Activated naive CD4-positive, alpha-beta T cell (primary cell): ENCODE measurements at places on chromosomes 7 and 10.

- no peak for DNase-seq
Measured at GRCh38 chr10:51620131-51620530, 79.3 kb downstream of the CSTF2T start.

DNA sequence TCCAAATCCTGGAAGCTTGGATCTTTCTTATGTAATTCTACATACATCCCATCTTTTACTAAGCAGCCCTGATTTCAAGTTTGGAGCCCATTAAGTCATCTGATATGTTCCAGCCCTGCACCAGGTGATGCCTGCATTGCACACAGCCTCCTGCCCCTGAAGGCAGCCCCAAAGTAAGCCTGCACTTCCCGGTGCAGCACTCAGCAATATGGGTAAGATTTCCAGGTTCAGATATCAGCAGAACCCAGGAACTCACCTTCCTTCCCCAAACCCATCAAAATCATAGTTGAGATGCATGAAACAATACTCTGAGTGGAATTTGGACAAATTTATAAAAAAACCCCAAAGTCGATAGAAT, 333 bp upstream of the DDC start:
- DNase-seq: no peak

- DNase-seq: no peak
Measured at GRCh38 chr7:26700893-26701292, 163.5 kb downstream of the SKAP2 start.

- DNase-seq: no peak
Measured at GRCh38 chr10:66882271-66882670, 43.6 kb upstream of the LRRTM3 start.

GRCh38 chr7:141362580-141363435, 188.4 kb upstream of the AGK start:
- no peak for DNase-seq

DNA sequence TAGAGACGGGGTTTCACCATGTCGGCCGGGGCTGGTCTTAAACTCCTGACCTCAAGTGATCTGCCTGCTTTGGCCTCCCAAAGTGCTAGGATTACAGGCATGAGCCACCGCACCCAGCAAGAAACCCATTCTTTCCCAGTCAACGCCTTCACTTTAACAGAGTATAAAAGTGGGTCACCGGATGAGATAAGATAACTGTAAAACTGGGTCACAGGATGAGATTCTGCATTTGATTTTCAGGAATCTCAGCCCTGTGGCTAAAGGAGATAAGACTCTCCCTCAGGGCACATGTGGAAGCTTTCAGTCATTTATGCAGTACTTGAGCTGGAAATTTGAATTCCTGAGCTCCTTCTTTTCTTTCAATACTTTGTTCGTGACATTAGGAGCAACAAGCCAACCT, 70.8 kb downstream of the LRRC17 start:
- DNase-seq: no peak

DNA sequence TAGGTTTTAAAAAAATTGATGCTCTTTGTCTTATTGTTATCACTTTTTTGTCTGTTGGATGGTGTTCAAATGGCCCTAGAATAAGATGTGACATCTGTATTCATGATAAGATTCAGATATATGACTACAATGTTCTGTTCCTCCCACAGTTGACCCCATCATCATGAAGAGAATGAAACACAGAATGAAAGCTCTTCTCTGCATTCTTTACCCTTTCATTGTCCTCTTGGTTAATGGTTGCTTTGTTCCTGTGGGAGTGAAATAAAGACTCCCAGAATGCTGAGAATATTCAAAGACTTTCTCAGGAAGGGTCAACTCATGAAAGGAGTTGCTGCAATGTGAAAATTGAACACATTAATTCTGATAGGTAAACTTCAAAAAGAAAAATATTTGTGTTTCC, 1015.8 kb downstream of the SORCS3 start:
- DNase-seq: no peak

- no peak for DNase-seq
Measured at GRCh38 chr10:86960003-86960862, 1.8 kb downstream of the SNCG start.

GRCh38 chr10:873020-873419, 58.5 kb downstream of the LARP4B start:
- DNase-seq: no peak

- DNase-seq: no peak
Measured at GRCh38 chr10:128048819-128049210, 77.4 kb downstream of the MKI67 start.

- DNase-seq: no peak
Measured at GRCh38 chr7:48515171-48515570, 343.9 kb downstream of the ABCA13 start.

GRCh38 chr10:111267673-111268072, 190.8 kb downstream of the ADRA2A start:
- DNase-seq: no peak

GRCh38 chr10:50367732-50368131, 116.4 kb upstream of the ASAH2 start:
- DNase-seq: no peak

- DNase-seq: no peak
Measured at GRCh38 chr10:47111329-47111862, 188.6 kb upstream of the GDF10 start.

GRCh38 chr7:129724796-129725195, 113.3 kb downstream of the NRF1 start:
- no peak for DNase-seq

- no peak for DNase-seq
Measured at GRCh38 chr7:41592794-41593193, 110.1 kb downstream of the INHBA start.

DNA sequence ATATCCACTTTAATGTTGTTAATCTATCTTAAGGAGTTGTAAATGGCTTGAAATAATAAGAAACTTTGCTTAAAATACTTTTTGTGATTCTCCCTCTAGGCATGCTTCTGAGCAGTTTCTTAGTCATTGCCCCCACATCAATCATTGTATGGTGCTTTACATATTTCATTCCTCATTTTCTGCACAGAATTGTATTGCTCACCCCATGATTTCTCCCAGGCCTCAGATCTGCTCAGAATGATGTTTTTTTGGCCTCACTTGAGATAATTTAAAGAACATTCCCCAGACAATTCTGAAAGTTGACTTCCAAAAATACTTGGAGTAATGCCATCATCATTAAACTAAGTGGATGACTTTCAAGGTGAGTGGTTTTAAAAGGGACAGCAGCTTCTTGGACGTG, 82.1 kb upstream of the PRPS1L1 start:
- DNase-seq: no peak

DNA sequence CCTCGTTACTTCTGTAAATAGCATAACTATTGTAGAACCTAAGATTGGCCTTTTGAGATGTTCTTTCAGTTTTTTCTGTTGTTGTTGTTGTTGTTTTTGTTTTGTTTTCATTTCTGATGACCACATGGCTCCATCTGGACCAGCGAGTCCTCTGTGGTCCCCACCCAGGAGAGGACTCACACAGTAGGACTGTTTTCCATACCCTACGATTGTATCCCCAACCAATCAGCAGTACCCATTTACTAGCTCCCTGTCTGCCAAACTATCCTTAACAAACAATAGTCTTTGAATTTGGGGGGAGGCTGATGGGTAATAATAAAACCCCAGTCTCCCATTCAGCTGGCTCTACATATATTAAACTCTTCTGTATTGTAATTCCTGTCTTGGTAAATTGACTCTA, 329.5 kb downstream of the SEMA3D start:
- DNase-seq: no peak

GRCh38 chr7:67870396-67870795, 873.8 kb downstream of the TYW1 start:
- DNase-seq: no peak

DNA sequence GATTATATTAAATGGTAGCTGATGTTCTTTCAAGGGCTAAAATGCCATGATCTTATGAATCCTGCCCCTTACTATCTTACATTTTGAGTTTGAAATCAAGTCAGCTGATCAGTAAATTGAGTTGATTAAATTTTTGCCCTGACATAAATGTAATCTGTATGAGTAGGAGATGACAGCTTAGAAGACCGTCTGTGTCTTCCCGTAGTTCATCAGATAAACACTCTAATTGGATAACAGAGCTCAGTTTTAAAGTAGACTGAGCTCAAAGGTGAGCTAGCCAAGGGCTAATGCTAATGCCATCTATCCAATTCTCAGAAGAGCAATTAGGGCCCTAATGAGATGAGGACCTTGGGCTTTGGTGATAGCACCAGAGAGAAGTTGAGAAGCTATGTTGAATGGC, 82.9 kb downstream of the LRRC4 start:
- no peak for DNase-seq

GRCh38 chr10:86423739-86424138, 57.1 kb upstream of the GRID1 start:
- DNase-seq: no peak

DNA sequence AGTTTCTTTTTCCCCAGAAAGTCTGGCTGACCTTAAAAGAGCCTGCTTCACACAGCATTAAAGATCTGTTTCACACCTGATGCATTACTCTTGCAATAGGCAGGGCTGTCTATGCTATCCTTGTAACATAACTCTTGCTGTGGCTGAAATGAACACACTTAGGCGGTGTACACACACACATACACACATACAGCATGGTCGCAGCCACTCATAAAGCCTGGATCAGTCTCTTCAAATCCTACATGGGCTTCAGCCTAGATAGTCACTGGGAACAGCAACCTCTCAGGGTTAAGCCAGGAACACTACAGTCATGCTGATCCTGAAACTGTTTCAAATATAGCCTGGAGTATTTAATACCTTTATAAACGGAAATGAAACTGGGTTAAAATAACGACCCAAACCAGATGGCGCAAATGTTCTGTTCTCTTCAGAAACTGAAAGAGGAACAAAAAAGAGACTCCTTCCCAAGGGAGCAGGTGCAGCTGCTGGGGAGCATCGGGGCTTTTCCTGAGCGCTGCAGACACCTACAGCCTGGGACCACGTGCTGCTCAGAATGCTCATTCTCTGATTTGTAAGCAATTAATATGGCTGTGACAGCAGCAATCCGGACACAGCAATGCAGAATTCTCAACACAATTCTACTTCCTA, 61.0 kb upstream of the SFMBT2 start:
- no peak for DNase-seq

DNA sequence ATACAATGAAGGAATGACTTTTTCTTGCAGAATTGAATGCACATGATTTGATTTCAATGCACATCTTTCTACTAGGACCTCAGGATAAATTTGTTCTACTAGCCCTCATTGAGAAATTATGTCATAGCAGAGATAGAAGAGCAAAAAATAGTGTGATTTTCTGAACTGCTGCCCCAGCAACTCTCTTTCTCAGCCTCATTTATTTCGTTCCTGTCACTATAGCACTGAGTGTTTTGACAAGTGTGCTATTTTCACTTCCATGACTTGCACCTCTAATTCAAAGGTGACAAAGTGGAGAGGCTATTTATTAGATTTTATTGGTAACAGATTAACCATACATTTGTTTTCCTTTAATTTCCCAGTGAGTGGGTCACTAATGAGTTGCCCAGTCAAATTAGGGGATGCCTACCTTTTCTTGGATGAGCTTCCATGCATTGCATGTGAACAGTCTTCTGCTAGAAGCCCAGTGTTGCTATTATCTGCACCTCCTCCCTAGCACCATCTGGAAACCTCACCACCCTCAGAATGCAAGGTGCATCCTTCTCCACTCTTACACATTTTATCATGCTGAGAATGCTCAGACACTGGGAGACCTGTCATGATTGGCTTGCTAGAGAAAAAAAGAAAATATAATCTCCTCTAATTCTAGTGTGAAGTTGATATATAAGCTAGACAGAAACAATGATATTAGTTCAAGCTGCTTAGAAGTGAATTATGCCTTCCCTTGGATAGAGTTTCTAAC, 119.6 kb upstream of the CTTNBP2 start:
- no peak for DNase-seq

DNA sequence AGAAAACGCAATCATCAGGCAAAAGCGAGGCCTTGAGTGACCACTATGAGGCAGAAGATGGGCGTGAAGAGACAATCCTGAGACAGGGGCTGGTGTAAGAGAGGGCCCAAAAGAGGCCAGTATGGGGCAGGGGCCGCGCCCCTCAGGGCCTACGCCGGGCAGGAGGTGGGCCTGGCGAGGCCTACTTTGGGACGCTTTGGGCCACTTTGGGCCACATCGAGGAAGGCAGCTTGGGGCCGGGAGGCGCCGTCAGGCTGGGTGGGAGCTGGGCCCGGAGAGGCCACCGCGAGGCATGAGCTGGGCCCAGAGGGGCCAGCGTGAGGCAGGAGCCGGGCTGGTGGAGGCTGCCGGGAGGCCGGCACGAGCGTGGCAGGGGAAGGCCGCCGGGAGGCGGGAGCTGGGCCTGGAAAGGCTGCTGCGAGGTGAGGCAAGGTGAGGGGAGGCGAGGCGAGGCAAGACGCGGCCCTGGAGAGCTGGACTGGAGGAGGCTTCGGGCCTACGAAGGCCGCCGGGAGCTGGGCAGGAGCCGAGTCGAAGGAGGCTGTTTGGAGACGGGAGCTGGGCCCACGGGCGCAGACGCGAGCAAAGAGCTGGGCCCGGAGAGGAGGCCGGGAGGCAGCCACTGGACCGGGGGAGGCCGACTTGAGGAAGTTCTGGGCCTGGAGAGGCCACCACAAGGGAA, 171.3 kb downstream of the TPST1 start:
- DNase-seq: no peak

GRCh38 chr10:15742836-15743235, 23.1 kb upstream of the ITGA8 start:
- DNase-seq: no peak

GRCh38 chr7:30841801-30842541, 69.7 kb upstream of the AQP1 start:
- DNase-seq: no peak

DNA sequence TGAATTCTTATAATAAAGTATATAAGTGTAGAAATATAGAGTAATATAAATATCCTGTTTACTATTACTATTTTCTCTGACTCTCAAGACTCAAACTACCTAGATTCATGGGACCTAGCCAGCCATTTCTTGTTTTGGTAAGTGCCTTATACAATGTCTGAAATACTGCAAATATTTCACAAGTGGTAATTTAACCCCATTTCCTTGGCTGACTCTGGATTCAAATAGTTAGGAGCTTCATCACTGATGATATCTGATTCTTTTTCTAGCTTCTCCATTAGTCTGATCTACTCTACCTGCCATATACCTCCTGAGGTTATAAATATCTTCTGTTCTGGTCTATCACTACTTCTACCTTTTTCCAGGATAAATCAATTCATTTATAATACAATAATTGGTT, 6.4 kb upstream of the RALA start:
- DNase-seq: no peak

- DNase-seq: no peak
Measured at GRCh38 chr7:28889290-28889689, 68.8 kb downstream of the TRIL start.

DNA sequence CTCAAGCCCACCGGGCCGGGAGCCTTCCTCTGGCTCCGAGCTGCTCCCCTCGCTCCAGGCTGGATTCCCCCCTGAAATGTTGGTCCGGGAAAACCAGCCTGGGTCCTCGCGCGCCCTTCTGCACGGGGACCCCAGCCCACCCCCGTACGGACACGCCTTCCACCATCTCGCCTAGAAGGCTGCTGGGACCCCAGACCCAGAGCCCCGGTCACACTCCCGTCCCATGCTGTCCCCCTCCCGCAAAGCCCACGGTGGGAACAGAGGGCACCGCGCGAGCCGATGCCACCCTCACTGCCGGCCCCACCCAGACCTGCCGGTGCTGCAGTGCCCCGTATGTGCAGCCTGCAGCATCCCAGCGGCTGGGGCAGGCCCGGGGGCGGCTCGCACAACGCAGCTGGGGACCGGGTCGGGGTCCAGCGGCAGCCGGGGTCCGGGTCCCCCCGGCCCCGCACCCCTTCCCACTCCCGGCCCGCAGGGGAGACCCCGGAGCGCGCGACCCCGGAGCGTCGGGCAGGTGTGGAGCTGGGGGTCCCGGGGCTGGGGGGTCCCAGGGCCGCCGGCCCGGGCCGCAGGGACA, 871 bp downstream of the SPOCK2 start:
- no peak for DNase-seq

- DNase-seq: no peak
Measured at GRCh38 chr7:100489121-100489520, 5.4 kb downstream of the NYAP1 start.
